ENCODE measurements at places on chromosomes 16 and 17.
A peak's percentile ranks its signal among the peaks of the same experiment; 100 is the strongest.

DNA sequence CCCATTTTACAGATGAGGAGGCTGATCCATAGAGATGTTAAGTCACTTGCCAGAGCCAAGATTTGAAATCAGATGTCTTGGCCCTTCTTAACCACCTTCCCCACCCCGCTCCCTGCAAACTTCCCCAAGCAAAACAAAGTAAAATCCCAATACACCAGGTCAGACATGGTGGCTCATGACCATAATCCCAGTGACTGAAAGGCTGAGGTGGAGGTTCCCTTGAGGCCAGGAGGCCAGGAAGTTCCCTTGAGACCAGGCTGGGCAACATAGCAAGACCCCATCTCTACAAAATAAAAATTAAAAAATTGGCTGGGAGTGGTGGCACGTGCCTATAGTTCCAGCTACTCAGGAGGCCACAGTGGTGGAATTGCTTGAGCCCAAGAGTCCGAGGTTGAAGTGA, 28.9 kb upstream of the CSNK2A2 start:
- DNase-seq, result no peak

GRCh38 chr16:10168258-10168657, 14.0 kb downstream of the GRIN2A start:
- DNase-seq, result peak; percentile 87

DNA sequence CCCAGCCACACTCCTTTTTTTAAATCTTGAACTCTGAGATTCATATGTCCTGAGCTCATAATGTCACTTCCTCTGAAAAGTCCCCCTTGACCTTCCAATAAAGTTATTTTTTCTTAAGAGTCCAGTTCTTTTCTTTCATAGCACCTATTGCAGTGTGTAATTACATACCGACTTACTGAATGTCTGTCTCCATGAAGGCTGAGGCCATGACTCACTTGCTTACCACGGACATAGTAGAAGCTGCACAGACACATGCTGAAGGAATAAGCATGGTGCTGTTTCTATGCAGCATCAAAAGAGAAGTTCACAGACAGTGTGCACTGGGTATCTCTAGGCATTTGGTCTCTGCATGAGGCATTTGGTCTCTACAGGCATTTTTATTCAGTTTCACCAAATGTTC, 77.2 kb downstream of the C17orf67 start:
- DNase-seq, result peak; percentile 95

DNA sequence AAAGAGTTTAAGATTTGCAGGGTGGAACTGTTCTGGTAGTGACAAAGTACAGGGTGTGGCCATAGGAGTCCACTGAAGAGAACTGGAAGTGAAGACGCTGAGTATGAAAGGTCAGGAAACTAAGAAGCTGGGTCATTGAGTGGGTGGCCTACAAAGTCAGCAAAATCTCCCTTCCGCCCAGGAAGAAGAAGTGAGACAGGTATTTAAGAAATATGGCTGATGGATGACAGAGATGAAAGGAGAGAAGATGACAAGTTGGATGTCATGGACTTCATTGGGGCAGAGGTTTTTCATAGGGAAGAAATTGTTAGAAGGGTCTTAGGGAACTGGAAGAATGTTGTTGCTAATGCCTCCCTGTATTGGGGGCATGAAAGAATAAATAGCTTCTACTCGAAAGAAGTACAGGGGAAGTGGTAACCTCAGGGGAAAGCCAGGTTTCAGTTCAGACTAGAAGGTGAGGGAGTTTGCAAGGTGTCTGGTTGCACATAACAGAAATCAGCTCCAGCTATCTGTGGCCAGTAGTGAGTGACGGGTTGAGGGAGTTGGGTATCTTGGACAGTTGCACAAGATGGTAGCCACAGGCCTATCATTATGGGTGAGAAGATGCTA, 33.6 kb upstream of the MED13 start:
- DNase-seq, result no peak

- no peak for DNase-seq
These were observed 129.3 kb upstream of the KCNJ16 start for GRCh38 chr17:69945698-69946185.

GRCh38 chr17:82300707-82301270, 16.6 kb downstream of the CD7 start:
- peak; percentile 55 for DNase-seq

GRCh38 chr17:76912421-76913164, 44.4 kb downstream of the MGAT5B start:
- DNase-seq, result no peak

- DNase-seq, result no peak
These were observed at the start of gene OTOA for GRCh38 chr16:21663889-21664647. Gene OTOA (plus strand): TSS chr16:21663968. CDS start chr16:21678515, 14,547 bp downstream.

- no peak for DNase-seq
These were observed 5.4 kb upstream of the KPNB1 start for GRCh38 chr17:47644324-47644723.

DNA sequence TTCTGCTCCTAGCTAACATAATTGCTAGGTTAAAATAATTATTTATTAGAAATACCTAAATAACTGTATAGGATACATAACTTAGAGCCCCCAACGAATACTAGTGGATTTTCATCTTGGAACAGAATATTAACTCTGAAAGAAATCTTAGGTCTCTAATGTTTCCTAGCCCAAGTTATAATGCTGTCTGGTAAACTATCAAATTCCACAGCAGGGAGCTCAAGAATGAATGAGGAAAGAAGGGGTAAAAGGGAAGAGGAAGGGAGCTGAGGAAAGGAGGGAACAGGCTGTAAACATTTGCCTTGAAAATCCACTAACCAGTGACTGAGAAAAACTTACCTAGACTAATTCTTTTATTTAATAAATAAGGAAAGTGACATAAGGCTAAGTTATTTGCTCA, 93.2 kb upstream of the NACA2 start:
- DNase-seq, result no peak

GRCh38 chr16:9950658-9951057, 231.6 kb downstream of the GRIN2A start:
- peak; percentile 18 for DNase-seq

DNA sequence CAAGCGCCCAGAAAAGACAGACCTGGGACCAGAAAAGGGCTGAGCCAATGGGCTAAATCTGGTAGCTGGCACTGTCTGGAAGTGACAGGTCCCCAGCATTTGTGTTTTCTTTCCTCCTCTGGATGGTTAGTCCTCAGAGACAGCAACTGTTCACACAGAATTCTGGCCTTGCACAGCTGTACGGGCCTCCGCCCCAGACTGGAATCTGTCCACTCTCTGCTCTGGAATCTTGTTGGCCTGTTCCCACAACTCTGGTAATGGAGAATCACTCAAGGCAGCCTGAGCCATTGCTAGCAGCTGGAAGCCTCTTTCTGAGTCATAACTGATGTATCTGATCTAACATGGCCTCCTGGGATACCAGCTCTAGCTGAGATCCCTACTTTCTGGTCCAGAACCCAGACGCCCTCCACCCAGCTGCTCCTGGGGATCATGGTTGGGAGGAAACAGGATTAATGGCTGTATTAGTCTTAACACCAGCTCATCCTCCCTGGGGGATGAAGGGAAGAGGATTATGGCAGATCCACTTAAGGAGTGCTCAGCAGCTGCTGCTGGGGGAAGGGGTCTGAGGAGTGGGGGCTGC, 9.1 kb downstream of the ZNF668 start:
- peak; percentile 94 for DNase-seq

GRCh38 chr16:68284847-68285246, 20.5 kb downstream of the SLC7A6 start:
- DNase-seq, result no peak

- peak; percentile 84 for DNase-seq
These were observed 4.9 kb downstream of the TIMM22 start for GRCh38 chr17:1001640-1002411.

DNA sequence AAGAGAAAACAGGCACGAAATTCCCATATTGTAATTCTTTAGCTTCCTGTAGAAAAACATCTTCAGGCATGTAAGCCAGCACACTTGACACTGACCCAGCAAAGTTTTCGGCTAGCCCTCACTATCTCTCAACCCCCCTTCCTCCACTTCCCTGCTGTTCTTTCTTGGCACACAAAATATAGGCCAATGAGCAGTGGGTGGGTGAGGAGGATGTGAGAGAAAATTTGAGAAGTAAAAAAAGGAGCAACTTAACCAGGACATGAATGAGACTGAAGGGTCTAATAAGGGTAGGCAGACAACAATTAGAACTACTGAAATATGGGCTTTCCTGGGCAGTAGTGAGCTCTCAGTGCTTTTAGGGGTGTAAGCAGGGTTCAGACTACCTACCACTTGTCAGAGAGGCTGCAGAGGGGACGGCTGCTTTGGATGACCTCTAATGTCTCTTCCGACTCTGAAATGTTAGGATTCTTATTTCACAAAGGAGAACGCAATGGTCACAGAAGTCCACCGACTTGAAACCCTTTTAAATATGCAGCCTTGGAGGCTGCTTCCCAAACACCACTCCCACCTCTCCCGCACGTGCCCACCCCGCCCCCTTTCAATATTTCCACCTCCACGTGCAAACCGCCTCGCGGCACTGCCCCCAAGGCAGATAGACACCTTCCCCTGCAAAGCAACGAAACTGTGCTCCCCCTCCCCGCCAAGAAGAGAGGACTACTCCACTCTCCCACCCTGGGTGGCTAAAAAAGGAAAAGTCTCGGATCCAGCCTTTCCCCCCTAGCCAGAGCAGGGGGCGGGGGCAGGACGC, 889 bp downstream of the MBTD1 start:
- DNase-seq, result no peak

DNA sequence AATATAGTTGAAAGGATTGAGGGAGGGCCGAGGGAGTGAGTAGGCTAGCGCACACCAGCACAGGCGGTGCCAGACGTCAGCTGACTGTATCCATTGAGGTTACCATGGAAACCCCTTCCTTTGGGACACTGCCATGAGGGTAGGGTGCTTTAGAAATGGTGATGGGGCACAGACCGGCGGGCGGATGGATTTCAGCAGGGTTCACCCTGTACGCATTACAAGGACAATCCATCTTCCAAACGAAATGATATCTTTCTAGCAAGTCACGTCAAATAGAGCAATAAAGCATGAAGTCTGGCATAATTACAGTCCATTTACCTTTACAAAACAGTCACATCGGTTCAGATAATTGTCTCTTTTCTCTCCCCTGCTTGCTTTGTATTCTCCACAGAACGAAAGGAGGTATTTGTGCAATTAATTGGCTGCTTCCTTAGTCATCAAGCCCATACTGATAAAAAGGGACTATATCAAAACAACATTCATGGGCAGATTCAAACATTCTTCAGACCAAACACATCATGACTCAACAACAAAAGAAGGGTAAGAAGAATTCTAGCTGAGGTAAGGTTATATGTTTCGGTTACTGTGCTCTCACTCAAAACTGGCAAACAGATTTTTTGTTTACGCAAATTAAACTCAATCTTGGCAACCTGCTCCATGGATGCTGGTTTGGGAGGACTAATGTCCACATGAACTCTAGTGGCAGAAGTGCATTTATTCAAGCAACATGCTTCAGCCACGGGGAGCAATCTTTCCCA, 140.6 kb downstream of the CDK5R1 start:
- peak; percentile 33 for DNase-seq

GRCh38 chr16:24423312-24423711, 116.1 kb upstream of the RBBP6 start:
- no peak for DNase-seq

- DNase-seq, result no peak
These were observed 7.4 kb upstream of the OR1A2 start for GRCh38 chr17:3189961-3190360.

- DNase-seq, result peak; percentile 77
These were observed 6.8 kb downstream of the MYO1C start for GRCh38 chr17:1485423-1486376.

DNA sequence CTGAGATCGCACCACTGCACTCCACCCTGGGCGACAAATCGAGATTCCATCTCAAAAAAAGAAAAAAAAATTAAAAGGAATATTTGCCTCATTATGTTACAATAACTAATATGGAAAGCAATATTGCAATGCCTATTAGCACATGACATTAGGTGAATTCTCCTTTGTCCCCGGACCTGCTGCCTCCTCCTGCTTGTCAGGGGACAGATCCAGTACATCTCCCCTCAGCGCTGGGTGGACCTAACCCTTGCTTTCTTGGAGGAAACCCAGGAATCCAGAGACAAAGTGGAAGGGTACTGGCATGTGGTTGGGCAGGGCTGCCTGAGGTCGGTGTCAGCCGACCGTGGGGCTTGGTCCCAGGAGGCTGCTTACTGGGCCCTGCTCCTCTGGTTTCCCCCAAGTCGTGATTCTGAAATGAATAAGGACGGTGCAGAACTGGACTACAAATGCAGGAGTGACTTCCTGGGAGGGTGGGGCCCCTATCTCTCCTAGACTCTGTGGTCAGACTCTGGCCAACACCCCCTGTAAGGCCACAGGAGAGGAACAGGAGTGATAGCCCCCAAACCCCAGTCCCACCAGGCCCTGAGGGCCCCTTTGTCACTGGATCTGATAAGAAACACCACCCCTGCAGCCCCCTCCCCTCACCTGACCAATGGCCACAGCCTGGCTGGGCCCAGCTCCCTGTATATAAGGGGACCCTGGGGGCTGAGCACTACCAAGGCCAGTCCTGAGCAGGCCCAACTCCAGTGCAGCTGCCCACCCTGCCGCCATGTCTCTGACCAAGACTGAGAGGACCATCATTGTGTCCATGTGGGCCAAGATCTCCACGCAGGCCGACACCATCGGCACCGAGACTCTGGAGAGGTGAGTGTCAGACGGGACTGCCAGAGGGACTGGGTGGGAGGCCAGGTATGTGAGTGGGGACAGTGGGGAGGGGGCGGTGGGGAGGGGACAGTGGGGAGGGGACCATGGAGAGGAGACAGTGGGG, at the start of gene HBZ:
TSS of gene HBZ (plus strand) at position 504 of the 988 bp plus-strand sequence. CDS start at position 770, 266 bp downstream.
- no peak for DNase-seq

DNA sequence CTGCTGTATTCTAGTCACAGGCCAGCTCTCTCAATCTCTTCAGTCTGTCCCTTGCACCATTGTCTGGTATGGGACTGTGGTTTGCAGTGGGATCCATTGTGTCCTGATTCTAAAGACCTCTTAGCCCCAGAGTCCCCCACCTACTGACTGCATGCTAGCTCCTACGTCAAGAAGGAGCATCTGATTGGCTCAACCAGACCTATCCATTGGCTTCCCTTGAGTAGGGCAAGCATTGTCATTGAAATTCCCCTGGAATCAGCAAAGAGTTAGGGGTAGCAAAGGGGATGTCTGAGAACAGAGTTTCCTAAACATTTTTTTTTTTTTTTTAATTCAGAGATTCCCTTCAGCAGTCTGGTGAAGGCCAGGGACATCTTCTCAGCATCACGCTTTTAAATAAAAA, 175.3 kb upstream of the MPHOSPH6 start:
- no peak for DNase-seq

DNA sequence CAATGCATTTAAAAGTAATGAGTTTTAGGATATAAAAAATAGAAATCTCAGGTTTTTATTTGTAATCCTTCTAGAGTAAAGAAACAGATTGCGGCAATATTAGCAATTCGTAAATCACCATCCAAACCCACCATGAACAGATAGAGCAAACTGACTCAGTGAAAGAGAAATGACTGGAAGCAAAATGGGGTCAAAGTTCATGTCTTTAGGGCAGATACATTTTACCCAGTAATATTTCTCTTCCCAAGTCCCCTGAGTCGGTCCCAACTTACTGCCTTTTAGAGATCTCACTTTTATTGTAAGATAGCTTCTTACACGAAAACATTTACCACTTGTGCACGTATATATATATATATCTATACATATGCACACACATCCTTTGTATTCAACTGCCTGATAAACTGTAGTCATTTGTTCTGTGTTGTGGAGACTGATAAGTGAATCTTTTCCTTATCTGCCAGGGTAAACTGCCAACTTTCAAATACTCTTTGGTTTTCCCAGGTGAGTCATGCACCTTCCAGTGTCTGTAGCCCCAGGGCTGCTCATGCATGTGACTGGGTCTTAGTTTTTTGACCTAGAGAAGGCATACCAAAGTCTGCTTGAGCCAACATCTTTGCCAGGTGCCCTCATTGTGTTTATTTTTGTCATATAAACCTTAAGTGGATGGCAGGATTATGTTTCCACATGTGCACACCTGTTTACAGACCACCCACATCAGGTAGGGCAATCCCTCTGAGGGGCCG, 7.8 kb upstream of the IRF8 start:
- peak; percentile 7 for DNase-seq
